ENCODE measurements at places on chromosomes 2 and 18.

DNA sequence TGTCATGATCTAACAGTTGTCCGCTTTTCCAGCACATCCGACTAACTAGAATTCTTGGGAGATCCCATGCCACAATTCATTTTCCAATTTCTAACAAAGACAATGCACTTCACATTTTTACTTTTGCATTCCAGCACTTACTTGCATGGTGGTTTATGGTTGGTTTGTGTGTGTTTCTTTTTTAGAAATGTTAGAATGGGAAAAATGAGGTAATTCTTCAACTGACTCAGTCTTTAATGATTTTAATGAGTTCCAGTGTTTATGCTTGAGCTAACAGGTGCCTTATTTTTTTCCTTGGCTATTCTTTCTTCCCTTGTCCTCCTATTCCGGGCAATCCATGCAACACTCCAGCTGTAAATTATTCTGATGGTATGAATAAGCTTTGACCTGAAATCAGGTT lies 46.4 kb downstream of the SLC8A1 start:
- DNase-seq, result no peak

- no peak for DNase-seq
Measured at GRCh38 chr18:41789001-41789400, 166.0 kb upstream of the PIK3C3 start.

DNA sequence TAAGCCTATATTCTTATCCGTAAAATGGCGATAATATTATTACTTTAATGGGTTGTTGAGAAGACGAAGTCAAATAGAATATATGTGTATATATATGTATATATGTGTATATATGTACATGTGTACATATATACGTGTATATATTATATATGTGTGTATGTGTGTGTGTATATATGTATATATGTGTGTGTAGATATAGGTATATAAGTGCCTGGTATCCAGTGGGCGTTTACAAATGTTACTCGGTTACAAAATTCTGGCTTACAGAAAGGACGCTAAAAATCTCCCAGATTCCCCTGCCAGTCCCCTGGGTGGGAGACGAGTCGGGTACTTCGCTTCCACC lies 295 bp upstream of the MTX2 start:
- DNase-seq, result no peak

GRCh38 chr18:45874491-45875184 lies 49.2 kb downstream of the SIGLEC15 start:
- DNase-seq, result peak; percentile 88

GRCh38 chr2:72572501-72572900 lies 253.3 kb downstream of the EXOC6B start:
- DNase-seq, result no peak

- peak; percentile 41 for DNase-seq
Measured at GRCh38 chr18:9613550-9614400, 584 bp downstream of the PPP4R1 start.

DNA sequence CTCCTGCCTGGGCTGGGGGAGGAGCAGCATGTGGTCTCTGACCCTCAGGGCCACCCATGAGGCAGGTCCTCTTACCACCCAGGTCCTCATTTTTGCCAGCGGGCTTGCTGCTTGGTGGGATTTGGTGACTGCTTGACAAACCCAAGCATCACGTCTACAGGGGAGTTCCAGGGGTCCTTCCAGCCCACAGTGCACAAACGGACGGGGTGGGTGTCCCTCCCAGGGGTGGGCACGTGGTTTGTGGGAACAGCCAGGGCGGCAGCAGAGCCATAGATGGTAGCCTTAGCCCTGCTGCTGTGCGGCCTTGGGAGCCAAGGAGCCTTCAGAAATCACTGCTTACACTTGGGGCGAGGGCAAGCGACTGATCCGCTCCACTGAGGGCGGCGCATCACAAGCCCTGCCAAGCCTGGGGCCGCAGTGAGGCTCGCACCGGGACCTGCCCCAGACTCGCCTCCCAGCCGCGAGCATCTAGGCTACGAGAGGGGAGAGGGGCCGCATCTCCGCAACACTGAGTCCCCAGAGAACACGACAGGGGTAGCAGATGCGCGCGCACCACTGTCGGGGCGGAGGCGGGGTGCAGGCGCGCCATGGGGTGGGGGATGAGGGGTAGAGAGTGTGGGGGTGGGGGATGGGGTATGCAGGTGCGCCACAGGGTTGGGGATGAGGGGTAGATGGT lies 36.9 kb downstream of the SNED1 start:
- no peak for DNase-seq

GRCh38 chr2:237833546-237833945 lies 25.9 kb upstream of the RAMP1 start:
- DNase-seq, result no peak

DNA sequence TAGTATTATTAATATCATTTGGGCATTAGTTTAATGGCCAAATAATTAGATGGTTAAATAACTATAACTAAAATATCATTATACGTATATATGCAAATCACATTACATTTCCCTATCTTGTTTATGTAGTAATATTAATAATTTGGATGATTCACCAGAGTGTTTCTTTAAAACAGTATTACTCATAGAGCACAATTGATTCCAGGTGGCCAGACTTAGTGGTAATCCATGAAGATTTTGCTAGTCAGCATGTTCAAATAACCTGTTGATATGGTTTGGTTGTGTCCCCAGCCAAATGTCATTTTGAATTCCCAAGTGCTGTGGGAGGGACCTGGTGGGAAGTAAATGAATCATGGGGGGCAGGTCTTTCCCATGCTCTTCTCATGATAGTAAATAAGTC lies 782.3 kb downstream of the LRP1B start:
- no peak for DNase-seq

- DNase-seq, result no peak
Measured at GRCh38 chr18:34633368-34633767, 76.7 kb upstream of the DTNA start.

DNA sequence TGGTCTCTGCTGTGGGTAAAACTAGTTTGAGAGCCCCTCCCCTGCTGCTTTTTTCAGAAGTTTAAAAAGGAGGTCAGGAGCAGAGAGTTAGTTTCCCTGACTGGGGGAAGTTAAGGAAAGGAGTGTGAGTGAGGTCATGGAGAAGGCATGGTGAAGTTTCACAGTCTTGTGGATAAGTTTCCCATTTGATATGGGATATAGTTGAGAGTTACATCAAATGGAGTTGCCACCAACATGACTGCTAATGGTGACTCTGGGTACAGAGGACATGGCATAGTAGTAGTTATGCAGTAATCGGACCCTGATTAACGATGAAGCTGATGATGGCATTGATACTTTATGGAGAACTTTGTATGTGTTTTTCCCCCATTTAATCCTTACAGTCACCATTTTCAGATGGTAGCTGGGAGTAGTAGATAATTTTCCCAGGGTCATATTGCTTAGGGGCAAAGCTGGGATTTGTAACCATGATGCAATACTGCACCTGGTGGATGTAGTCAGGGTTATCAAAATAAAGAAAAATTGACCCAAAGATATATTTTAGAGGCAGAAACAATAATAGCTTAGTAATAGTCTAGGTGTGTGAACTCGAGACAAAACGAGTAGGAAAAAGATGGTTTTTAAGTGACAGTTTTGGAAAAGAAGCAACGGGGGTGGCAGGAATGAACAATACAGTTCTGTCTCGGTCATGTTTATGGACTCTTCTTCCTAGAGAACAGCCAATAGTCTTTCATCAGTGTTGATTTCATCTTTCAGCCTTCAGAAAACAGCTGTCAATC lies 74.6 kb downstream of the FMNL2 start:
- DNase-seq, result no peak

- DNase-seq, result no peak
Measured at GRCh38 chr2:51335087-51336058, 303.4 kb upstream of the NRXN1 start.

DNA sequence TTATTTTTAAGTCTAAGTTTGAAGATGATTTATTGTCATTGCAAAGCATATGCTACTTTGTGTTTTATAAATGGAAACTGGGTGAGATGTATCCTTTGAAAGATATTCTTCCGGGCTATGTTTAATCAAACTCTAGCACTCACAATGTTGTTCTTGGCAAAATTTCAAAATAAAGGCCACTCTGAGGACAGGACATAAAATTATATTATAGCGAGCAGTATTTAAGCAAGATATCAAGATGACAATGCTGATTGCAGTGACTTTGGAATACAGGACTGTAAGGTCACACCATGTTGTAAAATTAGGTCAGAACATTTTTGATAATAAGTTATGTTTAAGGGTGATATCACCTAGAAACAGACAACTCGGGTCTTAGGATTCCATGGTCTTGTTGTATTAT lies 14.2 kb downstream of the RPRM start:
- no peak for DNase-seq

GRCh38 chr2:30282721-30283120 lies 51.4 kb downstream of the LBH start:
- DNase-seq, result no peak

- no peak for DNase-seq
Measured at GRCh38 chr2:98348066-98348561, 1.9 kb downstream of the CNGA3 start.

GRCh38 chr2:97348841-97349240 lies 235.9 kb downstream of the ANKRD36 start:
- no peak for DNase-seq

- DNase-seq, result no peak
Measured at GRCh38 chr2:166057370-166058164, 70.3 kb downstream of the SCN1A start.

GRCh38 chr2:226943862-226944620 lies 108.2 kb downstream of the RHBDD1 start:
- DNase-seq, result no peak

DNA sequence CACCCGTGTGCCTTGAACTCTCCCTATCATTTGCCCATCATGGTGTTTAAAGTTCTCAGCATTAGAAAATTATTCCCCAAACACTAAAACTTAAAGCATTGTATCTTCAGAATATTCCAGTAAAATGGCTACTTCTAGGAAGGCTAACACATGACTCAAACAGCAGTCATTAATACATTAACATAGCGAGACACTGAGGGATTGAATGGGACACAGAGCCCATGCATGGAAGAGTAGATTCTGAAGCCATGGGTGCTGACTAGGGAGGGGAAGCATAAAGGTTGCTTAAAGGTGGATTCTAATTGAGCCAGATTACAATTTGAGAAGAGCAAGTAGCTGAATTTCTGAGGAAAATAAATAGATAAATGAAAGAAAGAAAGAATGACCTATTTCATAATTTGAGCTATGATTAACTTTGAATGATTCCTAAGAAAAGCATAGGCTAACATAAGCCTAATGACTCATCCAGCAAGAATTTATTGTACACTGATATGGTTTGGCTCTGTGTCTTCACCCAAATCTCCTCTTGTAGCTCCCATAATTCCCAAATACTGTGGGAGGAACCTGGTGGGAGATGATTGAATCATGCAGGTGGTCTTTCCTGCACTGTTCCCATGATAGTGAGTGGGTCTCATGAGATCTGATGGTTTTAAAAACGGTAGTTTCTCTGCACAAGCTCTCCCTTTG lies 79.8 kb upstream of the PIK3C3 start:
- no peak for DNase-seq

GRCh38 chr2:6822406-6822805 lies 43.3 kb downstream of the CMPK2 start:
- no peak for DNase-seq
